ENCODE measurements at places on chromosomes 3 and 15. TPM values are rescaled to one million over a fixed set of nuclear protein-coding genes. Genes with fewer than 3 reads are reported as not detected.

SHF gene
- 55.0 TPM for total RNA-seq

- no peak overlapping the region for H3K27ac ChIP-seq
- H3K4me3 ChIP-seq, result no peak overlapping the region
- DNase-seq, result no peak
- peaks cover 15% of the 10 kb centered on the region for H3K4me1 ChIP-seq
- H3K27me3 ChIP-seq, result peaks cover 11% of the 10 kb centered on the region
These were observed 101.7 kb downstream of the ADCY5 start for GRCh38 chr3:123347205-123347604.

- H3K4me1 ChIP-seq, result peaks cover 44% of the 10 kb centered on the region
- H3K4me3 ChIP-seq, result no peak overlapping the region
- no peaks in the 10 kb centered on the region for H3K27me3 ChIP-seq
These were observed 42.6 kb downstream of the WHAMM start for GRCh38 chr15:82851981-82852511.

DNA sequence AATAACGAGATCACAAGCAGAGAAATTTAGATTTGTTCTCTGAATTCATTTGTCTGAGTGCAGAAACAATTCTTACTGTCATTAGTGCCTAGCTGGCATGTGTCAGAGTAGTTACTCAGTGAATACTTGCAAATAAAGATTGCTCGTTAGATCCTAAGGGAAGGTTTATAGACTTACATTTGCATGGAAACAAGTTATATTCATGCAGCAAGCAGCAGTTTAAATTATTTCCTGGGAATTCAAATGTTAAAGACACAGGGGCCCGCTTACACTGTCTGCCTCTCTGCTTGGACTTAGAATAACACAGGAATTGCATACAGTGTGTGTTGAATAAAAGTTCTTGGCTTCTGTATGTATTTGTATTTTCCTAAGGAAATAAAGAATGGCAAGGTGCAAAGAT lies 680.6 kb upstream of the NECTIN3 start:
- no peak overlapping the region for H3K4me3 ChIP-seq
- H3K27me3 ChIP-seq, result no peaks in the 10 kb centered on the region
- H3K27ac ChIP-seq, result no peak overlapping the region
- no peak for DNase-seq
- H3K4me1 ChIP-seq, result no peaks in the 10 kb centered on the region

DNA sequence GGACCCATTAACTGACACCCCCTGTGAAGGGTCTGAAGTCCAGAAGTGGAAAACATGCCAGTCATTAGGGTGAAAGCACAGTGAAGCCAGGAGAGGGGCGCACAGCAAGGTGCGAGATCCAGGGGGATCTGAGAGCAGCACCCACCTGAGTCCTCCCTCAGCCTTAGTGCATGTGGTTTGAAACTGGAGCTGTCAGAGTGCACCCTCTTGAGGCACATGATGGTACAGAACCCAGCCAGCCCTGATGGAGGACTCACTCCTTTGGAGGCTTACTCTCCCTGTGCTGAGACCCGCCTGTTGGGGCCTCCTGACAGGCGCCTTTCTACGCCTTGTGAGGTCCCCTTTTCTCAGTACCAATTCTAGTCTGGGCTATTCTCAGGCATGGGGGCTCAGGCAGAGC lies 77.8 kb downstream of the IL20RB start:
- peaks cover 20% of the 10 kb centered on the region for H3K27me3 ChIP-seq
- no peak overlapping the region for H3K27ac ChIP-seq
- H3K4me3 ChIP-seq, result no peak overlapping the region
- H3K36me3 ChIP-seq, result no peaks in the 10 kb centered on the region
- peaks cover 9% of the 10 kb centered on the region for H3K4me1 ChIP-seq

- H3K27ac ChIP-seq, result no peak overlapping the region
These were observed 6.2 kb downstream of the CEMIP start for GRCh38 chr15:80785335-80785734.

GRCh38 chr3:118949113-118949760 lies 85.4 kb downstream of the IGSF11 start:
- H3K27me3 ChIP-seq, result no peaks in the 10 kb centered on the region
- H3K36me3 ChIP-seq, result peaks cover 2% of the 10 kb centered on the region
- no peak overlapping the region for H3K27ac ChIP-seq
- peaks cover 4% of the 10 kb centered on the region for H3K4me1 ChIP-seq
- no peak overlapping the region for H3K4me3 ChIP-seq
- no peak for DNase-seq

DNA sequence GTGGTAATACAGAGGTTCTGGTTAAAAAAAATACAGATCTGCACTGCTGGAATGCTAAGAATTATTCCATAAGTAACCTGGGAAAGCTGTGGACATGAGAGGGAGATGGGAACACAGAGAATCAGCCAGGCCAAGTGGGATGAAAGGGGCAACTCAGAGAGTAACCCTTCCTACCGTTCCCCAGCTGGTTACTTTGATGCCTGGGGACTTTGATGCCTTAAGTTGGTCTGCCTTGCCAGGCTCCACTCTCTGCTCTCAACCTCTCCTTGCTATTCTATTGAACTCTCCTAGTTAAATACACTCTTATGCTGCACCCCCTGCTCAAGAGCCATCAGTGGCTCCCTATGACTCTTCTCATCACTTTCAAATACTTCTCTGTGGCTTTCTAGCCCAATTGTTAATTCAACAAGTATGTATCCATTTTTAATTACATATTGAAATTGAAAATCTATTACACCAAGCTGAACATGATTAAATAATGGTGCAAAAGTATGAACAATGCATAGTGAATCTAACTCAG lies 315.5 kb downstream of the TLE3 start:
- H3K4me1 ChIP-seq, result peaks cover 28% of the 10 kb centered on the region
- H3K36me3 ChIP-seq, result no peaks in the 10 kb centered on the region
- DNase-seq, result no peak
- no peak overlapping the region for H3K27ac ChIP-seq
- H3K4me3 ChIP-seq, result no peak overlapping the region

GRCh38 chr15:69587723-69588426 lies 135.3 kb downstream of the RPLP1 start:
- no peak overlapping the region for H3K4me3 ChIP-seq
- peaks cover 4% of the 10 kb centered on the region for H3K4me1 ChIP-seq
- no peaks in the 10 kb centered on the region for H3K36me3 ChIP-seq
- H3K27me3 ChIP-seq, result peaks cover 6% of the 10 kb centered on the region

Data from neural crest cell (in vitro differentiated cells).